ENCODE measurements at places on chromosomes 3 and 15. TPM values are rescaled to one million over a fixed set of nuclear protein-coding genes. Genes with fewer than 3 reads are reported as not detected.

DNA sequence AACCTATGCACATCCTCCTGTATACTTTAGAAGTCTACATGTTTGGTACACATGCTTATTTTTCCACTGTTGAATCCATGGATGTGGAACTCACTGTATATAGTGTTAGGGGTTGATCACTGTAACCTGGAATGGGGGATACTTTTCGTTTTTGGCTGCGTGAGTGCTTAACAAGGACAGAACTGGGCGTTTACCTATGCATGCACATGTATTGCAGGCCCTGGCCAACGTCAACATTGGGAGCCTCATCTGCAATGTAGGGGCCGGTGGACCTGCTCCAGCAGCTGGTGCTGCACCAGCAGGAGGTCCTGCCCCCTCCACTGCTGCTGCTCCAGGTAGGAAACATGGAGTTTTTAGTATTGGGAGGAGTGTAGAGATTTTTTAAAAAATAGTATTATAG, 2.3 kb downstream of the RPLP1 start:
- no peak for DNase-seq

- DNase-seq: no peak
Observed at GRCh38 chr15:40097968-40098476, 10.7 kb downstream of the BMF start.

DNA sequence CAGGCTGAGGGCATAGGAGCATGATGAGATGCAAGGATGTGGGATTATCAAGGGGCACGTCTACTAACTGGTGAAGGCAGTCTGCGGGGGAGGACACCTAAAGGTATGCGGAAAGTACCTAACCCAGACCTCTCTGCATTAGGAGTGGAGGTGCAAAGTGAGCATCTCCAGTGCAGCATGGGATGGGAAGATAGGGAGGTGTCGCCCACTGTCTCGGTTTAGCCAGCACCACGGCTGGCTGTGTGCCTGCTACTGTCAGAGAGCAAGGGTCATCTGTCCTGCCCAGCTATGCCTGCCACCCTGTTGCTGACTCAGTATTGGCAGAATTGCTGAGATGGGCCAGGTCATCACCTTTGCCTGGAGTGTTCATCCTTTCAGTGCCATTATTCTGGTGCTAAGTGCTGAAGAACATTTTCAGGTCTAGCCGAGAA, 40.1 kb downstream of the OXNAD1 start:
- DNase-seq: no peak

Gene PRR20G
- total RNA-seq: 0.26 TPM

DNA sequence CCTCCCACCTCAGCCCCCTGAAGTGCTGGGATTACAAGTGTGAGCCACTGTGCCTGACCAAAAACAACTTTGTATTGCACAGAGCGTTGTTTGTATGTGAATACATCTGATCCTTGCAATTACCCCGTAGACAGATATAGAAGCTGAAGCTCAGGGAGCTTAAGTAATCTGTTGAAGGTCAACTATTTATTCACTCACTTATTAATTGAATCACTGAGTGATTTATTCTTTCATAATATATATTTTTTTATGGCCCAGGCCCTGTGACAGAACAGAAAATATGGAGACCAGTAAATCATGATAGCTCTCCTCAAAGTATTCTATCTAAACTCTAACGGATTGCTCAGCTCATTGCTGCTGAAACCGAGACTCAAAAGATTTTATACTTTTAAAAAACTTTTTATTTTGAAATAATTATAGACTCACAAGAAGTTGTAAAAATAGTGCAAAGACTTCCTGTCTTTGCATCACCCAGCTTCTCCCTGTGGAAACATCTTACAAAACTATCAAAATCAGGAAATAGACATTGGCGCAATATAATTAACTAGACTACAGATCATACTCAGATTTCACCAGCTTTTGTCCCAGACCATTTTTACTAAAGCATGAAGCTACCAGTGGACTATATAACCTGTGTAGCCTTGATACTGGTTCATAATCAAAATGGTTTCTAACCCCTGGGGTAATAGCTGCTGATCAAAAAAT, 466.1 kb downstream of the PDCD6IP start:
- DNase-seq: no peak

Gene ETV5
- total RNA-seq: 7.7 TPM

- DNase-seq: peak; percentile 55
Observed at GRCh38 chr3:112048911-112049310, 14.4 kb downstream of the TMPRSS7 start.

Gene SNX33
- 17.7 TPM for total RNA-seq

Gene PLSCR2
- total RNA-seq: not detected

GRCh38 chr15:90596943-90597342, 67.2 kb downstream of the CRTC3 start:
- no peak for DNase-seq

DNA sequence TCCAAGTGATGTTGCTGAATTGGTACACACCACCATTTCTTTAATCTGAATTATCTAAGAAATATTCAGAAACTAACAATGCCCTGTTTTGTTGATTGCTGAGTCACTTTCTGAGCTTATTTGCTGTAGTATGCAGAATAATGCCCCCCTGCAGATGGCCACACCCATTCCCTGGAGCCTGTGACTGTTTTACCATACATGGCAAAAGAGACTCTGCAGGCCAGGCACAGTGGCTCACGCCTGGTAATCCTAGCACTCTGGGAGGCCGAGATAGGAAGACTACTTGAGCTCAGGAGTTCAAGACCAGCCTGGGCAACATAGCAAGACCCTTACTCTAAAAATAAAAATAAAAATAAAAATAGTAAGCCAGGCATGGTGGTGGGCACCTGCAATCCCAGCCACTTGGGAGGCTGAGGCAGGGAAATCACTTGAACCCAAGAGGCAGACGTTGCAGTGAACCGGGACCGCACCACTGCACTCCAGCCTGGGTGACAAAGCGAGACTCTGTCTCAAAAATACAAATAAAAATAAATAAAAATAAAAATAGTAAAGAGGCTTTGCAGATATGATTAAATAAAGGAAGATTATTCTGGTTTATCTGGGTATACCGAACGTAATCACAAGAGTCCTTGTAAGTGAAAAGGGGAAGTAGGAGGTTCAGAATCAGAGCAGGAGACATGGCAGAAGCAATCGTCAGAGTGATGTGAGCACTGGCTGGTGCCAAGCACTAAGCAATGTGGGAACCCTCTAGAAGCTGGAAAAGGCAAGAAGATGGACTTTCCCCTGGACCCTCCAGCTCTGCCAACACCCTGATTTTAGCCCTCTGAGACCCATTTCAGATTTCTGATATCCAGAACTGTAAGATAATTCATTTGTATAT, 19.0 kb downstream of the PCYT1A start:
- DNase-seq: peak; percentile 73

DNA sequence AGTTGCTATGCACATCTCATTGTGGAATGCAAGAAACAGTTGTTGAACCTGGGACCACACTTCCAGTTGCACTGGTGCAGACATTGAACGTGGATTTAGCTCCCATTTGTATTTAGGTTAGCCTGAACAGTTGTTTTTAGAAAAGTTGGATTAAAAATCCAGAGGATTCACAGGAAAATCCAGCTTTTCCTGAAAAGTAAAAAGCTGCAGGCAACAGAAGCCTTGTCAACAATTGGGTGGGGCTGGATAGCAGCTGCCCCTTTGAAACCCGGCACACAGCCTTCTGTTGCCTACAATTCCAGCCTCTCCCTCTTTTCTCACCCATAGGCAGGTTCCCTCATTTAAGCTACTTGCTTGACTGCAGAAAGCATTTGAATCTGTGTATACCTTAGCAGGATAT, 165.3 kb upstream of the TBL1XR1 start:
- DNase-seq: no peak

DNA sequence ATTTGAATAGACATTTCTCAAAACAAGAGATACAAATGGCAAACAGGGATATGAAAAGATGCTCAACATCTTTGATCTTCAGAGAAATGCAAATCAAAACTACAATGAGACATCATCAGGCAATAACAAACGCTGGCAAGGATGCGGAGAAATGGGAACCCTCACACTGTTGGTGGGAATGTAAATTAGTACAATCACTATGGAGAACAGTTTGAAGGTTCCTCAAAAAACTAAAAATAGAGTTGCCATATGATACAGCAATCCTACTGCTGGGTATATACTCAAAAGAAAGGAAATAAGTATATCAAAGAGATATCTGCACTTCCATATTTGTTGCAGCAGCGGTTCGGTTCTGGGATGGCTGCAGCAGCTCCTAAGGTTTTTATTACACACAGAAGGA, 16.8 kb upstream of the LARS2 start:
- no peak for DNase-seq

Gene BCL2A1
- not detected for total RNA-seq

Gene INSYN1
- 2.5 TPM for total RNA-seq

- DNase-seq: no peak
Observed at GRCh38 chr3:192597506-192597905, 129.8 kb downstream of the FGF12 start.

- DNase-seq: no peak
Observed at GRCh38 chr3:183291497-183292031, 38.5 kb downstream of the B3GNT5 start.

Gene CD80
- not detected for total RNA-seq

DNA sequence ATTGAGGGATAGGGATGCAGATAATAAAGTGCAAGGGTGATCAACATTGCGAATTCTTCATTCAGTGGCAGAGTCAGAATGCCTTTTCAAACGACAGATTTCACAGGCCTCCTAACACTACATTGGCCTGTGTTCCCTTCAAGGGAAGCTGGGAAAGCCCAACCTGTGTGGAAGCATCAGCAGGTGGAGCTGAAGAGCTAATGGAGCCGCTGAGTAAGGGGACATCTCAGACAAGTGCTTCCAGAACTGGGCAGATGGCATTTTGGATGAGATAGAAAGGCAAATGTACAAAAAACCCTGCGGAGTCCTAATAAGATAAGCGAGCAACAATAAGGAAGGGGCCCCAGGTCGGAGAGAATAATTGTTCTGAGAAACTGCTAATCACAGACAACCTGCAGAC, 8.5 kb upstream of the SLC24A5 start:
- DNase-seq: peak; percentile 74

DNA sequence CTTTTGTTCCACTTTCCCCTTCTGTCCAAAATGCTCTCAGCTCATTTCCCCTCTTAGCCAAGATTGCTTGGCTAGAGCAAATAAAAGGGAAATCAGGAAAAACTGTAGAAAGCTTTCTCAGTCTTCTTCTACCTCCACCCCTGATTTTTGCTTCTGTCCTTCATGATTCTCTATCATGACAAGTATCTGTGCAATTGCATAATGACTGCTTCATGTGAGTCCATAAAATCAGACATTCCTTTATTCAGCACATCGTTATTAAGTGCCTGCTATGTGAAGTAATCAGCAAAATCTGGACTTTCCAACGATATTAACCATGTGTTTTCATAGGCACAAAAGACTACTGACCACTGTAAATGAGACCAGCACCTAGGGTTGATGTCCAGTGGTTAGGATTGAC, 321.5 kb upstream of the CBLB start:
- DNase-seq: no peak

DNA sequence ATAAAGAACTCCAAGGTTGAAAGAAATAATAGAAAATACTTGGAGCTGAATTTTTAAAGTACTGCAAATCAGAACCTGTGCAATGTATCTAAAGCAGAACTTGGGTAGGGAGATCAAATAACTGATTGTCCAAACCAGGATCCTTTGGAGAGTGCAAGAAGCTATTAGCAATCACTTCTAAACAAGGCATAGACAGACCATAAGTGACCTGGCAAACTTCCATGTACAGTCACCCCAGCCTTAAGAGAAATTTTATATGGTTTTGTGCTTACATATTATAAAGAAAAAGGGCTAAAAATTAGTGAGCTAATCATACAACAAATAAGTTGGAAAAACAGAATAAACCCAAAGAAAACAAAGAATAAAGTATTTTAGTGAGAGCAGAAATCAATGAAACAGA, 35.2 kb downstream of the ETV5 start:
- DNase-seq: no peak

Gene MAP4
- total RNA-seq: 138 TPM

DNA sequence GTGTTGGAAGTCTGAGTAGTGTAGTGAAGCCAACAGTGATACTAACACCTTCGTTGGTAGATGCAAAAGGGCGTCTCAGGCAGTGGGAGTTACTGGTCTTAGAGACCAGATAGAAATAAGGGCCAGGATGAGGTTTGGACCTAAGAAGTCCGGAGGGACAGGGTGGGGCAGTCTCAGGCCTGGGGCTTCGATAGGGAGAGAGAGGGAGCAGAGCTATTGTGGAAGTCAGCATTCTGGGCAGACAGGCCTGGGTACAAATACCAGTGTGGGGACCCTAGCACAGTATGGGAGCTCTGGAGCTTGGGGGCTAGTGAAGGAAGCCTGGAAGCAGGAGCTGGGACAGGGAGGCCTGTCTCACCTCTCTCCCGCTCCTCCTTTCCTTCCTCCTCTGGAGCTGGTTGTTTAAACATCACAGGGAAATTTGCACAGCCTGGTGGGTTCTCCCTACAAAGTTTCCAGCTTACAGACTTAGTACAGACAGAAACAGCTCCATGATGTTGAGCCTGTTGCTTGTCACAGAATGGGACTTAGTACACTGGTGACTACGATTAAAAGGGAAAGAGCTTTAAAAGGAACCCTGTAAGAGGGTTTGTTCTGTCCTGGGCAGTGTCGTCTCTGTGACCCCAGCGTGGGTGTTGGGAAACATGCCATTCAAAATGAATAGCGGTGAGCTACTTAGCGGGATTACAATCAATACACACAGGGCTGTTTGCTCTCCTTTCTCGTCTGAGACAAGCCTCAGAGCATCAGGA, 76.4 kb upstream of the TNFAIP8L3 start:
- peak; percentile 10 for DNase-seq

DNA sequence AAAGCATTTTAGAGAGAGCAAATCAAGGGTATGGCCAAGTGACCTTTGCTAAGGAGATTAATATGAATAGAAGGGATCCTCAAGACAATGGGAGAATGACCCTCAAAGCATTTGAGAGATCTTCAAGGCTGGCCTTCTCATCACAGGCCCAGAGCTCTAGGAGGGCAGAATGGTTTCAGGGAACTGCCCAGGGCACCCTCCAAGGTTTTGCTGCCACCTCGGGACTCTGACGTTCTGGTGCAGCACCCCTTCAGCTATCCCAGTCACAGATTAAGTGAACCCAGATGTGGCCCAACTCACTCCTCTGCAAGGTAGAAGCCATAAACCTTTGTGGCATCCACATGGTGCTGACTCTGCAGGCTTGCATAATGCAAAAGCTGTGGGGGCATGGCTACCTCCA, 209.3 kb downstream of the TLE3 start:
- no peak for DNase-seq

Gene SERINC4
- total RNA-seq: 0.17 TPM

GRCh38 chr15:92443381-92443780, 49.7 kb downstream of the ST8SIA2 start:
- DNase-seq: no peak

Gene SLC2A2
- total RNA-seq: not detected

GRCh38 chr15:44015545-44016305, 179.3 kb downstream of the FRMD5 start:
- no peak for DNase-seq

DNA sequence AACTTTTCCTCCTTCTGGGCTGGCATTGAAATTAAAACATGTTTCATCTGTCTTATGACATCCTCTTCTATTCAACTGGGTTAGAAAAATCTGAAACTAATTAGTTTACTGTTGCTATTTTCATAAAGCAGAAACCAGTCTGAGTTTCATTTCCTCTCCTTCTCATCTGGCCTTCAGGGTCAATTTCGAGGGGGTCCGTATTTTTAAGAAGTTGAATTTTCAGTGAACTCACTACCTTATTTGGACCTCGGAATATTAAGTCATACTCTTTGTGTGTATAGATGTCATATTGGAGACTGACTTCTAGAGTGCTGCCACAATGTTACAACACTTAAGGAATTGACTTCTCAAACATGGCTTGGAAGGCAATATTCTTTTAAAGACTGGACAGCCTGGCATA, 485.9 kb downstream of the SQOR start:
- no peak for DNase-seq

- no peak for DNase-seq
Observed at GRCh38 chr15:94040541-94041248, 190.7 kb upstream of the MCTP2 start.

Gene LYSMD4
- 10.0 TPM for total RNA-seq

Measured in H9 (cell line).